ENCODE measurements at places on chromosomes 3 and 15.

GRCh38 chr3:61537366-61537765 is 24.0 kb upstream of the PTPRG start:
- no peak overlapping the region for H3K27ac ChIP-seq
- no peaks in the 10 kb centered on the region for H3K4me1 ChIP-seq
- H3K27me3 ChIP-seq = no peaks in the 10 kb centered on the region
- no peak for DNase-seq
- H3K4me3 ChIP-seq = no peak overlapping the region

- H3K4me3 ChIP-seq = no peak overlapping the region
- DNase-seq = peak; percentile 60
- H3K27ac ChIP-seq = no peak overlapping the region
- H3K4me1 ChIP-seq = peaks cover 5% of the 10 kb centered on the region
These were observed 59.0 kb upstream of the NECTIN3 start for GRCh38 chr3:111012388-111013248.

- H3K4me3 ChIP-seq = no peak overlapping the region
- H3K4me1 ChIP-seq = no peaks in the 10 kb centered on the region
- DNase-seq = no peak
- H3K27me3 ChIP-seq = no peaks in the 10 kb centered on the region
These were observed 7.4 kb downstream of the PLXND1 start for GRCh38 chr3:129599073-129599472.

DNA sequence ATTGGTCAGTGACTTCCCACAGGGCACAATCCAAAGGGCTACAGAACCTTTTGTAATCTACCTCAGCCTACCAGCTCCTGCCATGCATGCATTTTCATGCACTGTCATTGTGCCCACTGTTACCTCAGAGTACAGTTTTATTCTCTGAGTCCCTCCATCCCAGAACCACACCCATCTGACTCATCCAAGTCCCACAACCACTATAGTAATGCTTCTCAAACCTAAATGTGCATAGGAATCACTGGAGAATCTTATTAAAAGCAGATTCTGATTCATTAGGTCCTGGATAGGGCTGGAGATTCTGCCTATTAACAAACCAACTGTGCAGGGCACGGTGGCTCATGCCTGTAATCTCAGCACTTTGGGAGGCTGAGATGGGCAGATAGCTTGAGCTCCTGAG is 3.7 kb upstream of the B3GALNT1 start:
- no peak overlapping the region for H3K4me3 ChIP-seq
- no peaks in the 10 kb centered on the region for H3K36me3 ChIP-seq
- H3K4me1 ChIP-seq = peaks cover 12% of the 10 kb centered on the region
- peak; percentile 57 for DNase-seq
- H3K27me3 ChIP-seq = no peaks in the 10 kb centered on the region

DNA sequence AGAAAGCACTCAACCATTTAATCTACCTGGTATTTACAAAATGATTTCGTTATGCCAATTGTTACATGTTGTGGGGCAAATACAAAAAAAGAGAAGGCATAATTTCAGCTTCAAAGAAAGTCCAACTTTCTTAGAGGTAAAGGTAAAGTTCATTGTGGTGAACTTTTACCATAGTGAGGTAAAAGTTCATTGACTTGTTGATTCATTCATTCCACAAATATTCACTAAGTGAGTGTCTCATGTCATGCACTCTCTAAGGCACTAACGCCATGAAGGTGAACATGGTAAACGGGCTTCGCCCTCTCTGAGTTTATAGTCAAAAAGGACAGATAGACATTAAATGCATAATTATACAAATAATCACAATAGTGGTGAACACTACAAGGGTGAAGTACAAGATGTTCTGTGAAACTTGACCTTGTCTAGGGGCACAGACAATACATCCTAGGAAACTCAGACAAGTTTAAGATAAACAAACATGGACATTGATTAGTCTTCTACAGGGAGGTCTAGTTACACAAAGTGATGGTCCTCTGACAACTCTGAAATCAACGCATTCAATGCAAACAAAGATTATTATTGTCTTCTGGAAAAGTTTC is 378.6 kb downstream of the MAGI1 start:
- DNase-seq = no peak
- no peak overlapping the region for H3K27ac ChIP-seq
- no peaks in the 10 kb centered on the region for H3K4me1 ChIP-seq
- peaks cover 6% of the 10 kb centered on the region for H3K36me3 ChIP-seq

DNA sequence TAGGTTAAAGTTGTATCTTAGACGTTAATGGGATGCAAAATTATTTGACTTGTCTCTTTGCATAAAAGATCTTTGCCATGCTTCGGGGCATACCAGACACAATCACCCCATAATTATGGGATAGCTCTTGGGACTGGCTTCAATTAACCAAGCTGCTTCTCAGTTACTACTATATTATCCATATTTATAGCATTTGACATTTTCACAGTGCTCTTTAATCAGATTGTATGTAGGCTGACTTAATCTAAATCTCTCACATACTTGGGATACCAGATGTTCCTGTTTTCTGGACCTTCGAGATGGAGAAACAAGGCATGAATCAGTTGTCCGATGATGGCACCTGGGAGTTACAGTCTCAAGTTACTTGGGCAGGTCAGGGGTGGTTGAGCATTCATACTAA is 27.2 kb upstream of the ABHD17C start:
- H3K27me3 ChIP-seq = no peaks in the 10 kb centered on the region
- no peak for DNase-seq
- peaks cover 13% of the 10 kb centered on the region for H3K4me1 ChIP-seq
- no peaks in the 10 kb centered on the region for H3K36me3 ChIP-seq
- H3K4me3 ChIP-seq = no peak overlapping the region
- no peak overlapping the region for H3K27ac ChIP-seq

GRCh38 chr3:181901626-181902025 is 189.9 kb downstream of the SOX2 start:
- H3K4me3 ChIP-seq = no peak overlapping the region
- no peaks in the 10 kb centered on the region for H3K36me3 ChIP-seq
- DNase-seq = no peak
- no peaks in the 10 kb centered on the region for H3K4me1 ChIP-seq
- H3K27ac ChIP-seq = no peak overlapping the region
- H3K27me3 ChIP-seq = no peaks in the 10 kb centered on the region

- H3K4me1 ChIP-seq = no peaks in the 10 kb centered on the region
- no peak overlapping the region for H3K4me3 ChIP-seq
- no peaks in the 10 kb centered on the region for H3K27me3 ChIP-seq
- no peaks in the 10 kb centered on the region for H3K36me3 ChIP-seq
- no peak overlapping the region for H3K27ac ChIP-seq
- DNase-seq = peak; percentile 49
These were observed 417.6 kb upstream of the CDIN1 start for GRCh38 chr15:36161771-36162212.

GRCh38 chr3:37855363-37855970 is 6.2 kb upstream of the CTDSPL start:
- peak; percentile 79 for DNase-seq
- H3K4me1 ChIP-seq = peaks cover 29% of the 10 kb centered on the region
- H3K27ac ChIP-seq = no peak overlapping the region
- H3K27me3 ChIP-seq = no peaks in the 10 kb centered on the region
- H3K36me3 ChIP-seq = peaks cover under 1% of the 10 kb centered on the region

- no peaks in the 10 kb centered on the region for H3K36me3 ChIP-seq
- no peak overlapping the region for H3K4me3 ChIP-seq
- peaks cover 7% of the 10 kb centered on the region for H3K4me1 ChIP-seq
- no peak for DNase-seq
These were observed 11.2 kb downstream of the RTP3 start for GRCh38 chr3:46508850-46509591.

DNA sequence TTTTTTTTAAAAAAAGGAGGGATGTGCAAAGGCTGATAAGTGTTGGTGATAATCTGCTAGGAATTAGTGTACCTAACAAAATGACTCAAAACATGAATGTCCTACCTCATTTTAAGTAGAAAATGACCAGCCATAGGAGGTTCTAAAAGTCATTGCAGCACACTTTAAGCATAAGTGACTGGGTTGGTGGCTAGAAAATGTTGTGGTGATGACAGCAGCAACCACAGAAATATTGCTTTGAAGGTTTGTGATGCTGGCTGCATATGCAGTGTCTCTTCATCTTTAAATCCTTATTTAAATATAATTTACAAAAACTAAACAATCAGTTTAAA is 55.2 kb downstream of the CMSS1 start:
- no peak for DNase-seq
- H3K27me3 ChIP-seq = no peaks in the 10 kb centered on the region
- no peaks in the 10 kb centered on the region for H3K36me3 ChIP-seq
- H3K27ac ChIP-seq = no peak overlapping the region

DNA sequence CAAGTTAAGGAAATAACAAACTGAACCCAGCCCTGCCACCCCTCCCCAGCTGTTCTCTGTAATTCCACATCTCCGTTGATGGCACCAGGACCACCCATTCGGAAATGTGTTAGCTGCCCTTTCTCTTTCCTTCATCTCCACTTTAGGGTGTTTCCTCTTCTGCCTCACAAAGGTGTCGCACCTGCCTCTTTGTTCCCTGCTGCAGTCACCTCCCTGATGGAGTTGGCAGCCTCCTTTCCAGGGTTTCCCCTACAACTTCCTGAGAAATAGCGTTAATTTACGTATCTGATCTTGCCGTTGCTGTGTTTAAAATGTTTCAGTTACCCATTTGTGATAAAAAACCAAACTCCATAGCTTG is 57.3 kb downstream of the GPR171 start:
- no peaks in the 10 kb centered on the region for H3K27me3 ChIP-seq
- no peaks in the 10 kb centered on the region for H3K36me3 ChIP-seq
- H3K4me3 ChIP-seq = no peak overlapping the region
- no peaks in the 10 kb centered on the region for H3K4me1 ChIP-seq

DNA sequence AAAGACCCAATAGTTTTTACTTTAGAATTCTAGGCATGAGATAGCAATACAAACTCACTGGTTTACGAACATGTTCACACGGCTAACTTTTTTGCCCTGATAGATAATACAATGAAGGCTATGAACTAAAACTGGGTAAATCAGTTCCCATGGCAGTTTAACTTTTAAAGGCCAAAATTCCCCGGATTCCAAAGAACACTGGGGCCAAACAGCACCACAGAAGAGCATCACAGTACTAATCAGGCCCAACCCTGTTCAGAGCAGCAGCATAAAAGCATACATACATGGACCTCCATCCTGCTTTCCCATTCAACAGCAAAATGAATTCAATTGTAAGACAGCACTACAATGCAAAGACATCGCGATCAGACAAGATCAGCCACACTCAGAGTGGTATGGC is 540.3 kb upstream of the CCDC54 start:
- DNase-seq = no peak
- no peaks in the 10 kb centered on the region for H3K4me1 ChIP-seq
- H3K36me3 ChIP-seq = no peaks in the 10 kb centered on the region
- no peak overlapping the region for H3K27ac ChIP-seq
- no peak overlapping the region for H3K4me3 ChIP-seq

- no peak for DNase-seq
- no peak overlapping the region for H3K27ac ChIP-seq
- no peaks in the 10 kb centered on the region for H3K36me3 ChIP-seq
- H3K4me1 ChIP-seq = no peaks in the 10 kb centered on the region
These were observed 144.7 kb upstream of the TTC14 start for GRCh38 chr3:180457225-180457624.

DNA sequence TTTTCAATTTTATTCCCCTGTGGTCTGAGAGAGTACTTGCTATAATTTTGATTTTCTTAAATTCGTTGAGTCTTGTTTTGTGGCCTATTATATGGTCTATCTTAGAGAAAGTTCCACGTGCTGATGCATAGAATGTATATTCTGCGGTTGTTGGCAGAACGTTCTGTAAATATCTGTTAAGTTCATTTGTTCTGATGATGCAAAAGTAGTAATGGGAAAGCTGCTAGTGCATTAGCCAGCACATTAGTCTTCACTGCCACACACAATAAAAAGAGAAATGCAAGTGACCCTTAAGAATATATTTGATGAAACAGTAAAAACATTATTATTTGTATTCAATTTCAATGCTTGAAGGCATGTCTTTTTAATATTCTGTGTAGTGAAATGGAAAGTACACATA is 84.8 kb downstream of the GTPBP8 start:
- peaks cover 10% of the 10 kb centered on the region for H3K4me1 ChIP-seq
- H3K4me3 ChIP-seq = no peak overlapping the region
- H3K27me3 ChIP-seq = no peaks in the 10 kb centered on the region
- no peaks in the 10 kb centered on the region for H3K36me3 ChIP-seq
- DNase-seq = no peak

DNA sequence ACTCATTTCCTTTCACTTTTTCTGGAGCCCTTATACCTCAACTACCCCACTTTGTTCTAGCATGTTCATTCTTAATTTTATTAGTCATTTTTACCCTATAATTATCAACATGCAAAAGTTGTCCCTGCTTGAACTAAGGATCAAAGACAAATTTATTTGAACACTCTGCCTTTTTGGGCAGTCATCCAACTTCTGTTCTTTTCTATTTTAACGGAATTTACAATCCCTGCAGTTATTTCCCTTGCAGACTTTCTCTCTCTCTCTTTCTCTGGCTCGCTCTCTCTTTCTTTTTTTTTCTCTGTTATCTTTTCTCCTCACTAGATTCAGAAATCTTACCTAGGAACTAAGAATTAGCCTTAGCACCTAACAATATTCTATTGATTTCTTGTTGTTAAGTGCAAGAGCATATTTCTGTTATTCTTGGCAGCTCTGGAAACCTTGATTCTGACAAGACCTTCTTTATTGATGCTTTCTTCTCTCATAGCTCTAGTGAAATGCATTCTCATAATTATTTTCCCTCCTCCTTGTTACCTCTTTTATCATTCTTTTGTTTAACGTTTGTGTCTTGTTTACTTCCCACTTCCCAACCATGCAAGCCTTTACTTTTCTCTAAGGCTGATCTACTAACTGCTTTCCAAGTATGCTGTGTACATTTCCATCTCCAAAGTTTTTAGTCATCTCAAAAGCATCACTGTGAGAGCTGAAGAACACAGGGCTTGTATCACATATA is 951.6 kb downstream of the DIPK2A start:
- no peaks in the 10 kb centered on the region for H3K36me3 ChIP-seq
- no peak overlapping the region for H3K4me3 ChIP-seq
- no peak overlapping the region for H3K27ac ChIP-seq
- DNase-seq = no peak
- no peaks in the 10 kb centered on the region for H3K27me3 ChIP-seq

GRCh38 chr3:104781112-104781511 is 585.6 kb upstream of the ALCAM start:
- no peak for DNase-seq
- no peak overlapping the region for H3K4me3 ChIP-seq
- no peaks in the 10 kb centered on the region for H3K36me3 ChIP-seq
- peaks cover 5% of the 10 kb centered on the region for H3K4me1 ChIP-seq

DNA sequence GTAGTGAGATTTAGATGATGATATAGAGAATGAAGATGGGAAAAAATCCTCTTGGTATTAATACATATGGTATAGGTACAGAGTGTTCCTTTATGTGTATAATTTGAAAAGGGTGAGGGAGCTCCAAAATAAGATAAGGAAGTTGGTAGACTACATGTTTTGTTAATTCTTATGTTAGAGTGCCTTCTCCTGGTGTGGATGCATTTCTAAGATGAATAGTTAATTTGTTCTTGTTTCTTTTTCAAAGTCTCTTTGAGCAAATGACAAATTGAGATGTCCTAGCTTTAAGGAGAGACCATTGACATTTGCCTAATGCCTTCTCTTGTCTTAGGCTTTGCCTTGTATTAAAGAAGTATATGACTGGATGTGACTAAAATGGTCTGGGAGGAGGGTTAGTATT is 34.1 kb downstream of the AKAP13 start:
- no peaks in the 10 kb centered on the region for H3K27me3 ChIP-seq
- peak; percentile 46 for DNase-seq
- H3K4me3 ChIP-seq = peak overlapping the region; percentile 60
- H3K4me1 ChIP-seq = peaks cover 56% of the 10 kb centered on the region
- peak overlapping the region; percentile 94 for H3K27ac ChIP-seq
- H3K36me3 ChIP-seq = peaks cover 28% of the 10 kb centered on the region

GRCh38 chr15:29611057-29611456 is 211.2 kb downstream of the TJP1 start:
- H3K27ac ChIP-seq = no peak overlapping the region
- no peaks in the 10 kb centered on the region for H3K4me1 ChIP-seq
- DNase-seq = no peak
- H3K36me3 ChIP-seq = no peaks in the 10 kb centered on the region
- peaks cover 41% of the 10 kb centered on the region for H3K27me3 ChIP-seq

Measured in MCF 10A (cell line).